Stimulated activated CD8-positive, alpha-beta memory T cell treated with anti-CD3 and anti-CD28 coated beads, Interleukin-12 subunit alpha, Interleukin-12 subunit beta, amount 100 ng/mL, for 1 hour (primary cell): ENCODE measurements at places on chromosomes 3 and 15.

DNA sequence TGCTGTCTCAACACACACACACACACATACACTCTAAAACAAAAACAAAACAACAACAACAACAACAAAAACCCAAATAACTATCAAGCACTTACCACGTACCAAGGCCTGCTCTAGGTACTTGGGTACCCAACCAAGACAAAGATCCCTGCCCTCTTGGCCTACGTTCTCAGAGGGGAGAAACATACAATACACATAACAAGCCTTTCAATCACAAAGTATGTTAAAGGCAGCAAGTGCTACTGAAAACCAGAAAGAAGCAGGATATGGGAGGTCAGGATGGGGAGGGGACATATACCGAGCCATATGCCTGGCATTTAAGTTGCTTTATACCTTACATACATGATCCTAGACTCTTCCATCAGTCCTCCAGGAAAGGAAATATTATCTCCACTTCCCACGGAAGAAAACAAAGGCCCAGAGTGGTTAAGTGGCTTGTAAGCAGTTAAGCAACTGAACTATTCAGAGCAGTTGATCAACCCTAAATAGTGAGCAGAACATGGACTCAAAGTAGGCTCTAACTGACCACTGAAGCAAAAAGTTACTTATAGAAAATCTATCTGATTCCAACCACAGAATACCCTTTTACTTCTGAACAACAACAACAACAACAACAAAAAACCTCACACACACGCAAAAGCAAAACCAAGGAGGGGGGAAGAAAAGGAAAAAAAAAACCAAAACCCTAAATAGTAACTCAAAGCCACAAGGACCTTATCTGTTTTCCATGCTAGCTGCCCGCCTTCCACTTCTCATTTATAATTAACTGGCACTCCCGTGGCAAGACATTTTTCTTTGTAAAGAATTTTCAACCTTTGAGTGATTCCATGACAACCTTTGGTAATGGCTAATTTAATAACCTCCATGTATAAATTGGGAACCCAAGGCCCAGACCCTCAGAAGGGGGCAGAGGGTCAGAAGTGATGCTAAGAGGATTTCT lies 21.0 kb downstream of the PRICKLE2 start:
- DNase-seq, result no peak

- no peak for DNase-seq
Measured at GRCh38 chr15:57069423-57069822, 151.0 kb downstream of the TCF12 start.

GRCh38 chr3:105401691-105402149 lies 35.0 kb downstream of the ALCAM start:
- DNase-seq, result no peak

DNA sequence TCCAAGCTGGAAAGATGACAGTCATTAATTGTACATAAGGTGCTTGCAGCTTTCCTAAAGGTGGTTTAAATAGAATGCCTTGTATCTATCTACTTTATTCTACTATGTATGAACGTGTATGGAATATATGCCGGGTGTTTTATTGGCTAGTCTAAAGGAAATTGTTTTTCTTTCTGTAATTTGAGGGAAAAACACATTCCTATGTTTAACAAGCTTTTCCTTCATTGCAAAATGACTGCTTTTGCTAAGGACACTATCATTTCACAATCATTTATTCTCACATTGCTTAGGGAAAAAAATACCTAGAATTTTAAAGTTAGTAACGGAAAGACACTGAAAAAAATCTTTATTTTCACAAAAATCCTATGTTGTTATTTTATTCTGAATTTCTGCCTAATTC lies 141.7 kb downstream of the WDR76 start:
- DNase-seq, result no peak

GRCh38 chr3:185712337-185712736 lies 112.5 kb downstream of the IGF2BP2 start:
- DNase-seq, result no peak

DNA sequence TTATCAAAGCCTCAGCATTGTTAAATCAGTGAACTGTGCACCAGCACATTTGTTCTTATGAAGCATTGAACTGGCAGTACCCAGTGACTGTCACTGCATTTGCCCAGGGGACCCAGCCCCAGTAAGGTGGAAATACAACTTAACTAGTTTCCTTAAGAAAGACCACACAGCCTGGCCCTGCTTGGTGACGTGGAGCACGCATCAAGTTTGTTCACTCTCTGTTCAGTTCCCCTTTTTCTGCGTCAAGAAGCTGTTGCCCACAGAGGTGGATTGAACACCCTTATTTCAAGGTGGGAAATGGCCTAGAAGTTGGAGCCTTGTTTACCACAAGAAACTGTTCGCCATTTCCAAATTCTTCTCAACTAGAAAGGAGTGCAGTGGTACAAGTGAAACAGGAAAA lies 69.9 kb upstream of the AGBL1 start:
- no peak for DNase-seq

DNA sequence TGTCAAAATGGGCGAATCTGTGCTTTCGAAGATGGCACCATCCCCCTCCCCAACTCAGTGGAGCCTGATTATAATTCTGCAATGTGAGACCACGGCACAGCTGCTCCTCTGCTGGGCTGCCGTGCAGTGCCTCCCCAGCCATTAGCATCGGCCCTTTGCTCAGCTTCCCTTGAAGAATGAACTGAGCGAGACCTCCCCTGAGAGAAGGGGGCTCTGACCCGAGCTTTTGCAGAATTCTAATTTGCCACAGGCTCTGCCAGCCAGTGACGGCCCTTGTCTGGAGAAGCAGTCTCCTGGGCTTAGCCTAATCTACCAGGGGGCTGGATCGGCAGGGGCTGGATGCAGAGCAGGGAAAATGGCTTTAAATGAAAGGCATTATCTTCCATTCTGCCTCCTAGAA lies 57.2 kb downstream of the GLDN start:
- no peak for DNase-seq

DNA sequence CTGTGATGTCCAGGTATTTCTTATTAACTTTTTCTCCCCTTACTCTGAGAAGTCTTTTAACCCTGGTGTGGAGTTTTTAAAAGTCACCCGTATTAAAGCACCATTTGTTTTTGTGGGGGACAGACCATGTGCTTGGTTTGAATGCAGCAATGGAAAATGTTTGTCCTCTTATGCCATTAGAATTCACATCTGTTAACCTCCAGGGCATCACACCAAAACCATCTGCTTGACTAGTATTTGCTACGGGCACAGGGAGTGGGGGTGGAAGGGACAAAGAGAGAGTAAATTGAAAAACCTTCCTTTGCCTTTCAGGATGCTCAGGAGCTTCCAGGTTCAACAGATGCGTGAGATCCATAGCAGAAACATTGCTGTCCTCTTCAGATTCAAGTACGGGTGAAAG lies 61.4 kb upstream of the GOLGA8B start:
- no peak for DNase-seq

DNA sequence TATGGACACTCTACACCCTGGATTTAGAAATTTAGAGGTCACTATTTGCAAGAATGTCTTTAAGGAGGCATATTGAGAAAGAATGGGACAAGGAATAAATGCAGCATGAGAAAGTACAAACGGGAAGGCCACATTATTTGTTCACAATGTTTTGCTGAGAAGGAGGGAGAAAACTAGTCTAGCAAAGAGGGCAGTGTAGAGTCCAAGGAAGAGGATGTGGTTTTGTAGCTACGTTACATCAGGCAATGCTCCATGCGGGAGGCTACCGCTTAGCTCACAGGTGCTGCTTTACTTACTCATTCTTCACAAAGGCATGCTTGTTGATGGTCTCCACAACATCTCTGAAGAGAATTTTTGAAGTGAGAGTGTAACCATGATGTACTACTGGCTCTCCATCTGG lies 191.1 kb downstream of the PLCH1 start:
- no peak for DNase-seq

- no peak for DNase-seq
Measured at GRCh38 chr15:71792521-71792920, 17.8 kb upstream of the NR2E3 start.

GRCh38 chr3:134516905-134517304 lies 31.0 kb downstream of the CEP63 start:
- DNase-seq, result no peak

DNA sequence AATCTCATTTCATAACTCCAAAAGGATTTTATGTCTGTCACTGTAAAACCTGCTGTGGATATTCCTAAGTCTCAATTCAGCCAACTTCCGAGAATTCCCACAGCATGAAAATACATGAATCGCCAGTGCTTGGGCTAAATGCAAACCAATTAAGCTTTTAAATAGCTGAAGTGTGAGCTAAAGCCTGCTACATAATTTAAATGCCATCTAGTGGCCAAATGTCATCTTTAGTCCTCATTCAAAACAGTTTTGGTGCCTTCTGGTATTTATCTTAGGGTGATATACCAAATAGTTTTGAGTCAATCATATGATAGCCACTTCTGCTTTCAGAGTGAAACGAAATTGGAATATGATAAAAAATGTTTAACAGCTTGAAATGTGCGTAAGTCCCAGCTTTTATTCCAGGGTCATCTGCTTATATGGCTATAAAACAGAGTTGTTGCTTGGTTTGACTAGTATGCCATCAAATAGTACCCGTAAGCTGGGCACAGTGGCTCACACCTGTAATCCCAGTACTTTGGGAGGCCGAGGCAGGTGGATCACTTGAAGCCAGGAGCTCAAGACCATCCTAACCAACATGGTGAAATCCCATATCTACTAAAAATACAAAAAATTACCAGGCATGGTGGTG lies 41.8 kb upstream of the CCNL1 start:
- DNase-seq, result no peak

- DNase-seq, result no peak
Measured at GRCh38 chr15:66901336-66902100, 163.9 kb upstream of the SMAD3 start.

GRCh38 chr15:84784262-84784661 lies 32.9 kb upstream of the ALPK3 start:
- DNase-seq, result no peak

DNA sequence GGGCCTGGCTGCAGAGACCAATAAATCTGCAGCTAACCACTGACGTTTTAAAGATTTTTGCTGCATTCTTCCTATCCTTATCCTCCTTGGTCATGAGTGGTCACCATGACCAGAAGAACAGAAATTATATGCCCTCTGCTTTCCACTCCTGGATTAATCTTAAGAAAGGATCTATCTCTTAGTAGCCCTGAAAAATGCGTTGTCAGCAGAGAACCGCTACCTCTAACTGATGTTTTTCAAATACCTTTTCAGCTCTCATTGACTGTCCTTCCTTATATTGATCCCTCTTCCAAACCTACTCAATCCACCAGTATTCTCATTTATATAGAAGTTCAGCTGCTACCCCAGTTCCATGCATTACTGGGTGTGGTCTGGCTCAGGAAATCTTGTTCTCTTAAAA lies 610.1 kb downstream of the MECOM start:
- DNase-seq, result no peak

- DNase-seq, result no peak
Measured at GRCh38 chr3:30682434-30683155, 76.2 kb downstream of the TGFBR2 start.

GRCh38 chr3:37626736-37627565 lies 234.7 kb upstream of the CTDSPL start:
- DNase-seq, result no peak

DNA sequence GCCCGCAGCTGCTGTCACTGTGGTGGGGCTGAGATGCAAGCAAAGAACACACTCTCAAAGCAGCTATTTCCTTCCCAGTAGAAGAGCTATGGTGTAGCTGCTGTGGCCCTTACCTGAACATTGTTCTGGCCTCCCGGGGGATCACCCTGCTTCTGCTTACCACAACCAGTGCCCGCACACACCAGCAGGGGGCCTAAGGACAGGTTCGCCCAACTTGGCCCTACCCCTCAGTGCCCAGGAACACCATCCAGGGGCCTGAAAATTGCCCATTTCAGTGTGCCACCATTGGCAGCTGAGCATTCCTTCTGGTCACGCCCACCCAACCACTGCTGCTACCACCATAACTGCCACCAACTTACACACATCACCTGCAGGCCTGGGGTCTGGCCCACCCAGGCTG lies 113.0 kb downstream of the TP63 start:
- no peak for DNase-seq

- DNase-seq, result no peak
Measured at GRCh38 chr15:40337597-40337996, 3.1 kb downstream of the CCDC9B start.

DNA sequence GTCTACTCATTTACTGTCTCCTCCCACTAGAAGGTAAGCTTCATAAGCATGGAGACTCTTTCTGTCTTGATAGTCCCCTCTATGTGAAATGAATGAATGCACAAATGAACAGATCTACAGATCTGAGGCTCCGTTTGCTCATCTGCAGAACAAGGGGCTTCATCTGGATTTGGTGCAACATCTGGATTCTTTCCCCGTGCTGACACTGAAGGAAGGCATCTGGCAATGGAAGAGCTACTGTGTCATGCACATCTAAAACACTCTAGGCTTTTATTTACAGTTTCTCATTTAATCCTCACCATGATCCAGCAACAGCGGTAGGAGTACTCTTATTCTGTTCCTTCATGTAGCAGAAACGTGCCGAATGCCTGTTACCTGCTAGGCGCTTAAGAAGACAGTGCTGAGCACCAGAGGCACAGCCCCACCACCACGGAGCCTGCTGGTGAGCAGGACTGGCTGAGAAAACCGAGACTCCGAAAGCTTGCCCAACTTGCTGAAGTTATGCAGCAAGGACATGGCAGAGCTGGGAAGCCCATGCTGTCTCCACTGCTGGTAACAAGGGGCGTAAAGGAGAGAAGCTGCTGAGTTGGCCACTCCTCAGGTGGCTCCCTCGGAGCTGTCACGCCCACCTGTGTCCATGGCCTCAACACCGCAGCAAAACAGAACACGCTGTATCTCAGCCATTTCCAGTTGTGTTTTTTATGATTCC lies 31.1 kb downstream of the LSM3 start:
- no peak for DNase-seq

- DNase-seq, result no peak
Measured at GRCh38 chr3:159513444-159513843, 475.2 kb upstream of the IL12A start.

- no peak for DNase-seq
Measured at GRCh38 chr15:81411051-81411450, 37.0 kb upstream of the TMC3 start.

- no peak for DNase-seq
Measured at GRCh38 chr3:24196526-24196925, 251.4 kb downstream of the NR1D2 start.

DNA sequence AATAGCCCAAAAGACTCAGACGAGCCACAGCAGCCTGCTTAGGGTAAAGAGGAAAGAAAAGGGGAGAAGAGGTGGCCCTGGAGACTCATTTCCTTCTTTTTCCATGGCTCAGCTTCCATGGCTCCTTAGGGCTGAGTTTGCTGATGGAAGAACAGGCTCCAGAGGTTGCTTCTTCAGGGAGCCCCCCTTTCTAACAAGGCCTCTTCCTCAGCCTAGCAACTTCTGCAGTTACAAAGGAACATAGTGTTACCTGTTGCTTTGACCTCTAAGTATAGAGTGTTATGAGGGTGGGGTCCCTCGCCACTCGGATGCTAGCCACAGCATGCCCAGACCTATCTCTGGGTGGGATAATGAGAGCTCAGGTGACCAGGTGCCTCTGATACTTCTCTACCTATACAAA lies 43.2 kb upstream of the SPESP1 start:
- no peak for DNase-seq

- no peak for DNase-seq
Measured at GRCh38 chr3:176009256-176009655, 1150.1 kb downstream of the NAALADL2 start.
